ENCODE measurements at places on chromosomes 6 and 20.
A peak's percentile ranks its signal among the peaks of the same experiment; 100 is the strongest.

DNA sequence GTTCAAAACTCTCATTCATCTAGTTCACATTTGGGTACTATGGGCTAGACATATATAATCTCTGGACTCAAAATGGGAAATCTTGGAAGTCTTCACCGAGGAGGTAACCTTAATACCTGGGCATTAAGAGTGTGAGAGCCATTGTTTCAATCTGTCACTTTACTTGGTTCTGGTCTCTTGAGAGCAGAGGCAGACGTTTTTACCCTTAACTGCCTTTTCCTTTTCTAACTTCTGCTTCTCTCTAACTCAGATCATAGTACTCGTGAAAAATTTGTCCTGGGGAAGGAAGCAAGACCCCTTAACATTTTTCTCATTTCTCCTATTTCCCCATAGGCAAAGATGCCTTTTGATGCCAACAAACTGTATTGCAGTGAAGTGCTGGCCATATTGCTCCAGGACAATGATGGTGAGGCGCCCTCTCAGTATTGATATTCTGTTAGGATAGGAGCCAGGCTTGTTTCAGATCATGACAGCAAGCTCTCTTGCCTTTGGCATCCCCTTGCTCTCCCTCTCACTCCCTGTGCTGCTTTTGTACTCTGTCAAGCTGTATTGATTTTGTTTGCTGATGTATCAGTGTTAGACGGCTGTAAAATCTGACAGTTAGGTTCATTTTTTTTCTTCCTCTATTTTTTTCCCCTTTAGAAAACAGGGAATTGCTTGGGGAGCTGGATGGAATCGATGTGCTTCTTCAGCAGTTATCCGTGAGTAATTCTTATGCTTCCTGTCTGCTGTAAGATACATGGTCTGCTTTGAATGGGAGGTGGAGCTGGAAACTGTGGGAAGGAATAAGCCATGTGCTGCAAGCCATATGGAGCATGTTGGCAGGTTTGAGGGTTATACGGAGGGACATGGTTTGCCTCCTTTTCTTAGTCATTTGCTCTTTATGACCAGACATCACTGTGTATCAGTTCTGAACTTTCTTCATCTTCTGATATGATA, 83.5 kb downstream of the CTNNBL1 start:
- no peak overlapping the region for H3K27ac ChIP-seq
- H3K27me3 ChIP-seq, result no peaks in the 10 kb centered on the region
- no peaks in the 10 kb centered on the region for H3K36me3 ChIP-seq
- H3K4me1 ChIP-seq, result no peaks in the 10 kb centered on the region

DNA sequence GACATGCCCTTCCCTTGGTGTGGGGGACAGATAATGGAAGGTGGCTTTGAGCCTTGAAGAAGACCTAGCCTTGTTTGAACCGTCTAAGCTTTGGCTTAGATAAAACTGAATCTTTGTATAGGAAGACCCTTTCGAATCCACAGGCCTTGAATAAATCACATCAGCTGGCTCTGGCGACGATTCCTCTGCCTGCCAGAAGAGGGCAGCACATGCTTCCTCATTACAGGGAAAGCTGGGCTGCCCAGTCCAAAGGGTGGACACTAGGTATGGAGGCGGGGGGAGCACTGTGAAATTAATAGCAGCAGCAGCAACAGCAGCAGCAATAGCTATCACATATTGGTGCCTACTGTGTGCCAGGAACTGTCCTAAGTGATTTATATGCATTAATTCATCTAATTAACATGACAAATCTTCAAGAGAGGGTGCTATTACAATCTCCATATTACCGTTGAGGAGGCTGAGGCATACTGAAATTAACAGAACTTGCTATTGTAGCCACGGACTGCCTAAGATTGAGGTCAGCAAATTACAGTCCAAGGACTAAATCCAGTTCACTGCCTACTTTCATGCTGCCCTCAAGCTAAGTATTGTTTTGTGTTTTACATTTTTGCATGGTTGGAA, 85.1 kb downstream of the CLIC5 start:
- peak; percentile 65 for DNase-seq
- no peaks in the 10 kb centered on the region for H3K36me3 ChIP-seq
- H3K27ac ChIP-seq, result no peak overlapping the region
- no peak overlapping the region for H3K4me3 ChIP-seq
- H3K27me3 ChIP-seq, result no peaks in the 10 kb centered on the region
- no peaks in the 10 kb centered on the region for H3K4me1 ChIP-seq

GRCh38 chr6:132491881-132492280, 21.0 kb downstream of the STX7 start:
- H3K27me3 ChIP-seq, result no peaks in the 10 kb centered on the region
- no peak for DNase-seq
- H3K27ac ChIP-seq, result no peak overlapping the region
- H3K36me3 ChIP-seq, result no peaks in the 10 kb centered on the region

GRCh38 chr6:110366256-110366655, 8.1 kb upstream of the METTL24 start:
- peaks cover 78% of the 10 kb centered on the region for H3K27me3 ChIP-seq
- no peak overlapping the region for H3K27ac ChIP-seq
- H3K4me1 ChIP-seq, result no peaks in the 10 kb centered on the region
- no peaks in the 10 kb centered on the region for H3K36me3 ChIP-seq

GRCh38 chr6:43627008-43627825, 1.8 kb downstream of the GTPBP2 start:
- H3K4me3 ChIP-seq, result peak overlapping the region; percentile 93
- H3K27ac ChIP-seq, result peak overlapping the region; percentile 96
- H3K4me1 ChIP-seq, result peaks cover 34% of the 10 kb centered on the region

- no peaks in the 10 kb centered on the region for H3K36me3 ChIP-seq
- H3K4me3 ChIP-seq, result no peak overlapping the region
- H3K4me1 ChIP-seq, result 0 out of 2 replicates have a peak, but pooled peaks cover 10% of the 10 kb centered on the region
- peak; percentile 82 for DNase-seq
- H3K27ac ChIP-seq, result no peak overlapping the region
- no peaks in the 10 kb centered on the region for H3K27me3 ChIP-seq
Measured at GRCh38 chr20:47196091-47197081, 160.1 kb downstream of the ZMYND8 start.

- H3K4me1 ChIP-seq, result peaks cover 10% of the 10 kb centered on the region
- no peak for DNase-seq
- no peaks in the 10 kb centered on the region for H3K27me3 ChIP-seq
- H3K4me3 ChIP-seq, result no peak overlapping the region
Measured at GRCh38 chr6:89034586-89035251, 45.8 kb upstream of the PNRC1 start.

GRCh38 chr6:109483735-109484057, 677 bp upstream of the ZBTB24 start:
- no peak overlapping the region for H3K27ac ChIP-seq
- H3K27me3 ChIP-seq, result no peaks in the 10 kb centered on the region
- DNase-seq, result no peak
- H3K4me3 ChIP-seq, result peak overlapping the region; percentile 53
- peaks cover 50% of the 10 kb centered on the region for H3K4me1 ChIP-seq

DNA sequence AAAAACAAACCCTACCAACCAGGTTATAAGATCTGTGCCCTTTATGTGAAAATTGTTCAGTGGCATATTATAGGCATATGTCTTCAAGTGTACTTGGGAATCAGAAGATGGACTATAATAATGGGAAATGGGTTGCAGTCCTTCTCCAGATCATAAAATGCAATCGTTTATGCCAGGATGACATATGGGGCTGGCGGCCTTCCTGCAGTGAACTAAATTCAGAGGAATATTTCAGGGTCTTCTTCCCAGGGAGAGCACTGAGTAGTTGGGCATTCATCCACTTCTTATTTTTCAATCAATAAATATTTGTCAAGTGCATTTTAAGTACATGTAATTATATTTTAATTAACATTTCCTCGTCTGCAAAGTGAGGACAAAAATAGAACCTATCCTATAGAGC, 176.2 kb upstream of the CNR1 start:
- H3K27me3 ChIP-seq, result no peaks in the 10 kb centered on the region
- no peak overlapping the region for H3K27ac ChIP-seq
- DNase-seq, result no peak
- no peaks in the 10 kb centered on the region for H3K36me3 ChIP-seq
- no peaks in the 10 kb centered on the region for H3K4me1 ChIP-seq
